ENCODE measurements at places on chromosomes 3 and 15.

DNA sequence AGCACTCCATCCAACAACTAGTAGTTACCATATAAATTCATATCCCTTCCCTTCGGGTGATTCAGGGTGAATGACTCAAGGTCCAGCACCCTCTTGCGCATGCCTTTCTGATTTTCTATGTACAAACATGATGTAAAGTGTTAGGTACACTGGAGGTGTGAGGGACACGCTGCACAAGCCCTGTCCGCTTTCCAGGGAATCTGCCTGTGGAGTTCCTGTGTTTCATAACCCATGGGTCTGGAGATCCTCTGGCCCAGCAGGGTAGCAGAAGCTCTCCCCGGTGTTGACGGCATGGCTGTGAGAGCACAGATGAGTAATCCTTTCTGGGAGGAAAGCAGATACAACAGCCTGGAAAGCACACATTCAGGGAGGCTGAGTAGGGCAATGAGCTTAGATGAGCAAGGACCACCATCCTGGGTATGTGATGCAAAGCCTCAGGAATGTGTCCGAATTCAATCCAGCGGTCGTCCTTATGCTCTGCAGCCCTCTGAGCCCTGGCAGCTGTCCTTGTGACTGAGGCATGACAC lies 142.9 kb upstream of the TP63 start:
- DNase-seq = no peak

GRCh38 chr3:85796140-85796539 lies 837.4 kb downstream of the CADM2 start:
- no peak for DNase-seq

- DNase-seq = no peak
Measured at GRCh38 chr3:155018621-155019330, 61.3 kb upstream of the MME start.

GRCh38 chr3:114615523-114616085 lies 321.8 kb downstream of the TIGIT start:
- DNase-seq = no peak

- no peak for DNase-seq
Measured at GRCh38 chr3:128590948-128591347, 59.7 kb downstream of the RPN1 start.

DNA sequence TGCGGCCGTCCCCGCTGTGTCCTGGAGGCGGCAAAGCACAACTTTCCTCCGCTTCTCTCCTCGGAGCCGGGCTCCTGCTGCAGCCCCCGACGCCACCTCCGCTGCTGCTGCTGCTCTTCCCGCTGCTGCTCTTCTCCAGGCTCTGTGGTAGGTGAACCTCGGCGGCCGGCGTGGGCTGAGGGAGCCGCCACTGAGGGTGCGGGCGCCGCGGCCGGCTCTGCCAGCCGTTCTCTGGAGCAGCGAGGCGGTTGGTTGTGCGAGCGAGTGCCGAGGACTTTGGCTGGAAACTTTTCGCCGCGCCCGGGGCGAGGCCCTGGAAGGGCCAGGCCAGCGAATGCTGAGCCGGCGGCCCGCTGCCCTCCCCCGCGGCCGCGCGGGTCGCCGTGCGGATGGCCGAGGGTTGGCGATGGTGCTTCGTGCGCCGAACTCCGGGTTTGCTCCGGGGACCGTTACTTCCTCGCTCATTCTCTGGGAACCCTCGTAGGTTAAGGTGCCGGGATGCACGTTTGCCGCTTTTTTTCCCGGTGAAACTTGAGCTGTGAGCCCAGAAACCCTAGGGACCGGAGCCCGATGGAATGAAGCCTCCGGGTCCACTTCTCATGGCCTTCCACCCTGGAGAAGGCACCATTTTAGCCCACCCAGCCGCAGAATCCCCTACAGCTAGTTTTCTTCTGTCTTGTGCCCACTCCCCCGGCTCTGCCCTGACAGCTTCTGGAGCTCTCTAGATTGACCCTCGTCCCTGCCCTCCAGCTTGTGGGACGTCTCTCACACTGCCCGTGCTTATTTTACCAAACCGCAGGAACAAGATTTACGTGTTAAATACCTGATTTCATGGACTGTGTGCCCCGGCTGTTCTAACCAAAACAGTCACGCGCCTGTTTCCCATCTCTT lies 660 bp downstream of the NECTIN3 start:
- DNase-seq = peak; percentile 0

DNA sequence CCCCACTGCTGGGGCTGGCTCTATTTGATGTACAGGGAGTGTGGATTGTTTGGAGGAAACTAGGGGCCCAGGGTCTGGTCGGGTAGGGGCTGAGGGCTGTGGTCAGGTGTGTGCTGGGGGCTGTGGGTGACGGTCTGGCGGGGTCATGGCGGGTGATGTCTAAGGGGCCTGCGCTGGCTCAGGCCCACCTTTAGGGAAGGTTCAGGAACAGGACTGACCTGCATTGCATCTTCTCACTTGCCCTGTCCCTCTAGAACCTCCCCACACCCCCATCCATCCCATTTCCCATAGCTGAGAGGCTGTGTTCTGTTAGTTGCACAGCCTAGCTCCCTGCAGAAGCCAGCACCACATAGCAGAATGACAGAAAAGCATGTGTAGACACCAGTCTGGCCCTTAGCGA lies 39.1 kb downstream of the SCN5A start:
- DNase-seq = no peak

DNA sequence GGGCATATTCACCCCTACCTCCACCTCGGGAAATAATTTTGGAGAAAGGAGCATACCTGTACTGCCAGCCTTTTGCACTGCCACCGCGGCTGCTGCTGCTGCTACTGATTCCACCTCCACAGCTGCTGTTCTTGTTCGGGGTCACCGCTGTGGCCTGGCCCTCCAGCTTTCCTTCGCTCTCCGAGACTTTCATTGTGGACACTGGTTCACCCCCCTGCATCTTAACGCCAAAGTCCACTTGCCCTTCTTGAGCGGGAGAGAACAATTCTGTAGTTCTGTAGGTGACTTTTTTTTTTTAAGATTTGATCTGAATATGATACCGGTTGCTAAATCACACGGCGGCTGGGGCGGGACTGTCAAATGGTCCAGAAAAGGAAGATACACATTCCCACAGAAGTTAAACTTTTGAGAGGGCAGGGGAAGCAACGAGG lies 701 bp downstream of the OSBPL11 start:
- no peak for DNase-seq

DNA sequence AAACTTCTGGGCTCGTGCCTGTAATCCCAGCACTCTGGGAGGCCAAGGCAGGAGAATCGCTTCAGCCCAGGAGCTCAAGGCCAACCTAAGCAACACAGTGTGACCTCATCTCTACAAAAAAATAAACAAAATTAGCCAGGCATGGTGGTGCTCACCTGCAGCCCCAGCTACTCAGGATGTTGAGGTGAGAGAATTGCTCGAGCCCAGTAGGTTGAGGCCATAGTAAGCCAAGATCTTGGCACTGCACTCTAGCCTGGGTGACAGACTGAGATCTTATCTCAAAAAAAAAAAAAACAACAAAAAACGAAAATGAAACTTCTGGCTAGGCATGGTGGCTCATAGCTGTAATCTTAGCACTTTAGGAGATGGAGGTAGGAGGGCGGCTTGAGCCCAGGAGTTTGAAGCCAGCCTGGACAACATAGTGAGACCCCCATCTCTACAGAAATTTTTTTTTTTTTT lies 53.7 kb downstream of the PIK3CB start:
- DNase-seq = no peak

- no peak for DNase-seq
Measured at GRCh38 chr15:77974416-77975331, 102.8 kb downstream of the TBC1D2B start.

GRCh38 chr3:121793078-121793477 lies 41.8 kb downstream of the IQCB1 start:
- no peak for DNase-seq

- no peak for DNase-seq
Measured at GRCh38 chr3:173685456-173685855, 287.9 kb downstream of the NLGN1 start.

DNA sequence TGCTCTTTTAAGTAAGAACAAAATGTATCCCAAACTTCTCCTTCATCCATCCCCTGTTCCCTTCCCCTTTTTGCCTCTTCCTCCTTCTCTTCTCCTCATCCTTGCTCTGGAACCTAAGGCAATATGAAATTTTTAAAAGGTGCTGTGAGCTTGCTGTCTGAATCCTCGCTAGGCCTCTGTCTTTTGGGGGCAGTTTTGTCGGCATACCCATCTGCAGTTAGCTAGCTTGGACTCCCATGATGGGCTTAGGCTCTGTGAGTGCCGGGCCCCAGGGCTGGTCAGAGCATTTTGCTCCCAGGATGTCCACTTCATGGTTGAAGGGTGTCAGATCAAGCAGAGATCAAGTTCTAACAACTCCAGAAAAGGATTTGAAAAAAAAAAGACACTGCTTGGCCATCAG lies 18.6 kb downstream of the ZIC1 start:
- no peak for DNase-seq

GRCh38 chr3:168061332-168061996 lies 34.3 kb downstream of the GOLIM4 start:
- no peak for DNase-seq

- DNase-seq = no peak
Measured at GRCh38 chr3:171115667-171116066, 89.1 kb upstream of the SLC2A2 start.

GRCh38 chr3:114327665-114328064 lies 33.8 kb downstream of the TIGIT start:
- no peak for DNase-seq

GRCh38 chr3:52845691-52846431 lies 11.0 kb upstream of the MUSTN1 start:
- peak; percentile 12 for DNase-seq

- no peak for DNase-seq
Measured at GRCh38 chr15:68725736-68726135, 95.0 kb downstream of the ANP32A start.

DNA sequence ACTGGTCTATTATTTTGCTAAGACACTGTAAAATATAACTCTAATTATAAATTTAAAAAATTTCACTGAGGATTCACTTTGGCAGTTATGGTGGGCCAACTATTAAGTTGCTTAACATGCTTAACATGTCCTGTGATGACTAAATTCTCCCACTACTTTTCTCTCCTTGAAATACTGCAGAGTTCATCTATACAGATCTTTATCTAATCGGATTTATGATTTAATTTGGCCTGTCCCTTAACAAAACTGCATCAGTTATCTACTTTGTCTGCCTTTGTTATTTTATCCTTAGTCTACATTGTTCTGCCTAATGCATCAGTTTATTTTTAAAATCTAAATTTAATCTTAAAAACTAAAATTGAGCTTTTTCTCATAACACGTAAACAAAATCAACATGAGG lies 26.4 kb downstream of the CD96 start:
- no peak for DNase-seq

DNA sequence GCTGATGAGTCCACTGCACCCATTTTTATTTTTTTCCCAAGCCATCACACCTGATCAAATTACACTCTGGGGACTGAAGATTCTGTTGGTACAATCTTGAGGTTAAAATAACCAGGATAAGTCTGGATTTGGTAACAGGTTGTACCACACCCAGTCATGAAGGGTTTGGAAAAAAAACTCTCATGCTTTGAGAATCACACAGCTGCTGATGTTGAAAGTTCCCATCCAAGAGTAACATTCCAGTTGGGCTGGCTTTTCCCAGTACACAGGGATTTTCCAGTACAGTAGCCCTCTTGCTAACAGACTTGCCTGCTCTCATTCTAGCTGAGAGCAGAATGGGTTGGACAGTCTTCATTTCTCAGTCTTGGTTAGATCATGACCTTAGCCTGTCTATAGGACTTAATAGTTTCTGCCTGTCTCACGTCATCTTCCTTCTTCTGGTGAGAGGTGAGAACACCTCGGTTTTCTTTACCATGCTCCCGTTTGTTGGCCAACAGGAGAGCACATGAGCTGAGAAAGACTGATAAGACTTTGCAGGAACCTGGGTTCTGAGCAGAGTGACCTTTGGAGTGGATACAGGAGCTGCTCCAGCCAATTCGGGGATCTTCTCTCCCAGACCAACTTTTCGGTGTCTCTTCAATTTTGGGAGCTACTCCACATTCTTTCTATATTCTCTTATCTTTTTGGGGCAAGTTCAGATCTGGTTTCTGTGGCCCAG lies 300.1 kb upstream of the LYSMD4 start:
- DNase-seq = no peak

DNA sequence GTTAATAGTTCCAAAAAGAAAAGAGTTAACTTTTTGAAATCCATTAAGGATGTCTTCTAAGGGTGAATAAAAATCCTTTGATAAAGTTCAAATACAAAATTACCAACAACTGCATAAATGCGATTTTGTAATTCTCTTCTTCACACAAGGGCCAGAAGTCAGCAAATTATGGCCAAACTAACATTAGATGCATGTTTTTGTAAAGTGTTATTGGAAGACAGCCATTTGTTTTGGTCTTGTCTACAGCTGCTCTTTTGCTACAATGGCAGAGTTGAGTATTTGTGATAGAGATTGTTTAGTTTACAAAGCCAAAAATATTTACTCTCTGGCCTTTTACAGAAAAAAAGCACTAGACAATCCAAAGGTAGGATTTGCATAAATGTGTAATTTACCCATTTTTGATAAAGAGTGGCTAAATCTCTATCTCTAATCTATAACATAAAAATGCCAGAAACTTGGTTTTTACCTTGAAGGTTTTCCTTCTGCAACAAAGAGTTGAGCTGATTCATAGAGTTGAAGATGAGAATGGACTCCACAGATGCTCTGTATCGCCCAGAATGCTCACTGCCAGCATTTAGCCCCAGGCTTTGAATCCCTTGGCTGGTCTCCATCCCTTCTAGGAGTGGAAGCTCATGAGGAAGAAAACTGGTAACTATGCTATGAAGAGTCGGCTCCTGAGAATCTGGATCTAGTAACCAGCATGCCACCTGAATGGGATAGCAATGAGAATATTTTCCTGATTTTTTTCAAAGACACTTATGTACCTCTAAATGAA lies 64.5 kb downstream of the POLQ start:
- DNase-seq = no peak

GRCh38 chr3:53809267-53809666 lies 37.0 kb downstream of the CHDH start:
- no peak for DNase-seq

DNA sequence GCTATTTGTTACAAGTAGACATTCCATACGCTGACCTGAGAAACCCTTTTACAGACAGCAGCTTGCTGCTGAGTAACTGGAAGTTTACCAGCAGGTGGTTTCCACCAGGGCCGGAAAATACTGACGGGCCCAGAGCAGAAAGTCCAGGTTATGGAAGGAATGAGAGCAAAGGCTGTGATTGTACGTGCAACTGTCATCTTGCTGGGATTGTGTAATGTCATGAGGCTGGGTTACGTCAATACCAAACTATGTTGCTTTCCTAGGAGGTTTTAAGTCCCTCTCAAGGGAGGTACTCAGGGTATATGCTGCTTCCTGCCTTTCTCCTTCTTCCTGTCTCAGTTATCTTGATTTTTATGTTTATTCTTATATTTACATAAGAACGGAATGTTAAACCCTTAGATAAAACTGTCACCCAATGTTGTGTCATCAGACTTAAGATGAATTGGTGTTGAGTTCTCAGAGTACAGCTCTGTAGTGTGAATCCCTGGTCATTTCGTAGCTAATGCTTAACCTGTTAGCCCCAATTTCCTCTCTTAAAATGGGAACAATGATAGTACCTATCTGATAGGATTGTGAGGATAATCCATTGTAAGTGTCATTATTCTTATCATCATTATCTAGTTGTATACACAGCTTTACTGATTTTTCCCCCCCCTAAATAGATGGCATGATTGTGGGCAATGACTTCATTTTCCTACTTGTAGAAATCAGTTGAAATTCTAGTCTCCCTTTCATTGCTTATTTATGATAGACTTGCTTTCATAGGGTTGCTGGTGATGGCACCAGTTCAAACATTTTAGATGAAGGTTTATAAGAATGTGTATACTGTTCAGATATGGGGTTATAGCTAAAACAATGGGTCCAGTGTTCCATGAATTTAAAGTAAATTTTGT lies 101.4 kb downstream of the FNDC3B start:
- DNase-seq = no peak

All from stimulated activated CD4-positive, alpha-beta T cell treated with anti-CD3 and anti-CD28 coated beads, Interleukin-12 subunit alpha, Interleukin-12 subunit beta, amount 100 ng/mL, for 24 hours (primary cell).